Esophagus muscularis mucosa (tissue), 4 donors: ENCODE measurements at places on chromosomes 16 and 17. TPM values are rescaled to one million over a fixed set of nuclear protein-coding genes. Genes with fewer than 3 reads are reported as not detected.

Gene SIAH1
- 26.1 TPM for total RNA-seq

DNA sequence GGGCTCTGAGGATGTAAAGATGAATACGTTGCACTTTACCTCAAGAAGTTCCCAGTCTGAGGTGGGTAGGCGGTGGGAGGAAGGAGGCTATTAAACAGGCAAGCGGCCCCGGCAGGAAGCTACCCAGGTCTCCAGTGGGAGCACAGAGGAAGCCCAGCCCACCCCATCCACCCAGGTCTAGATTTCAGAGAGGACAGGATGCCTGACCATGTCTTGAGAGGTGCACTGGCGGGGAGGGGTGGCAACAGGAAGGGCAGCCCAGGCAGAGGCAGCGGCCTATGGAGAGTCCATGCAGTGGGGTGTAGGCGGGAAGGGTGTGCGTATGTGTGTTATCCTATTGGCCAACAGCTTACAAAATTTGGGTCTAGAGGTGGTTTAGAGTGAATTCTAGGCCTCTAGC, 13.9 kb downstream of the SARM1 start:
- DNase-seq: no peak

DNA sequence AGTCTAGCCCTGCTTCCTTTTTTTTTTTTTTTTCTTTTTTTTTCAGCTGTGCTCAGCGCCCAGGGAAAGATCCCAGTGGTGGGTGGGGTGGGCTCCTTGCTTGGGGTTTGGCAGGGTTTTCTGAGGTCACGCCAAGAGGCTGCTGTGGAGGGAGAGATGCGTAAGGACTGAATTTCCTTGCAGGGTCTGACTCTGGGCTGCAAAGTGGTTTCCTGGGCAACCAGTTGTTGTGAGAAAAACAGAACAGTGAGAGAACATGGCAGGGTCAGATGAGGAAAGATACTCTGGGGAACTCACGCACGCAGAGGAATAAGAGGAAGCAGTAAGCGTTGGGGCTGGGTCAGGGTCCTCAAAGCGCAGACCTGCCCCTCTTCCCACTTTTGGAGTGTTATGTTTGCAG, 119.5 kb downstream of the IRF8 start:
- DNase-seq: no peak

- DNase-seq: no peak
Observed at GRCh38 chr16:60107871-60108270, 1373.8 kb upstream of the GOT2 start.

DNA sequence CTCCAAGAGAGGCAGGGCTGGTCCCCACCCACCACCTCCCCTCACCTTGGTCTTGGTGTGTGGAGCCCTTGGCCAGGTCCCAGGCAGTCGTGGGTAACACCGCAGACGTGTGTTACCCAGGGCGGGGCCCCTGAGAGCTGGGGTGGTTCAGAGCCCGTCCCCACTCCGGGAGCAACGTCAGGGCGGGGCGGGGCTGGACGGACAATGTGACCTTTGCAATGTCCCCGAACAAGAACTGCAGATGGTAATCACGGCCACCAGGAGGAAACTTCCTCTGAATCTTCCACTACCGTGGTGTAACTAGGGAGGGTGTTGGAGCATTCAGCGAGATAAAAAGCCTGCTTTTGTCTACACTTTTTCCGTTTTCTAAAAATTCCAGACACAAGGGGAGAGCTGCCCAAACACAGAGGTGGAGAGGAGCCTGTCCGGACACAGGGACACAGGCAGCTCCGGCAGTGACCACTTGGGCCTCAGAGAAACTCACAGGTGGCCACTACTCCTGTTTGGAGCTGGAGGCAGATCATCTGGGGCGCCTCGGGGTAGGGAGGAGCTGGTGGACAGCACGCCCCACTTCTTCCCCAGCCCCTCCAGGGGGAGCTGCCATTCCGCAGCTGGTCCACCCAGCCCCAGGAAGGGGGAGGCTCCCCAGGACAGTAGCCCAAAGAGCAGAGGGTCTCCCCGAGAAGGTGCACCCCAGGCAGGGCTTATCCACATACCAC, 14.2 kb upstream of the SLC38A10 start:
- DNase-seq: peak; percentile 98

- no peak for DNase-seq
Observed at GRCh38 chr16:57669476-57670162, 1.5 kb downstream of the ADGRG3 start.

Gene PRAC1
- not detected for total RNA-seq

GRCh38 chr17:79927688-79928501, 88.7 kb upstream of the CBX4 start:
- DNase-seq: no peak

GRCh38 chr17:27455236-27455913, 873 bp upstream of the KSR1 start:
- DNase-seq: no peak
